ENCODE measurements at places on chromosomes 3 and 15.

DNA sequence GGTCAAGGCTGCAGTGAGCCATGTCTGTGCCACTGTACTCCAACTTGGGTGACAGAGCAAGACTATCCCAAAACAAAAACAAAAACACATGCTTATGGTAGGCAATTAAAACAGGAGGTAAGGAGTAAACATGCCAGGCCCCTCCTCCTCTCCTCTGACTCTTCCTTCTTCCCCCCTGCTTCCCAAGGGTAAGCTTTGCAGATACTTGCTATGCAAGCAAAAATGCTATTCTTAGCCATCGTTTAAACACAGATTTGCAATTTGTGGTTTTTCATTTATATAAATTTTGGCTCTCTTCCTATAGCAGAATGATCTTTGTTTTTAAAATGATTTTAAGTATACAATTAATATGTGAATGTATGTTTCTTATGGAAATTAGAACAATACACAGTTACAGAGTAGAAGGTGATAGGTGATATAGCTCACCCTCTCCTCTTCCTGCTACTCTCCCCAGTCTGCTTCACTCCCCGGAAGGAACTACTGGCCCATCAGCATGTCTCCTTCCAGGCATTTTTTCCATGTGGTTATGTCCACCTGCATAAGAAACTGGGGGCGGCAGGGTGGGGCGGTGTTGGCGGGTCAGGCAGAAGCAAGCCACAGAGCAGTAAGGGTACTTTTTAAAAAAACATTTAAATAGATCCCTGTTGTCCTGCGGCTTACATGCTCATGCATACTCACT lies 42.1 kb downstream of the IGF1R start:
- DNase-seq = no peak

DNA sequence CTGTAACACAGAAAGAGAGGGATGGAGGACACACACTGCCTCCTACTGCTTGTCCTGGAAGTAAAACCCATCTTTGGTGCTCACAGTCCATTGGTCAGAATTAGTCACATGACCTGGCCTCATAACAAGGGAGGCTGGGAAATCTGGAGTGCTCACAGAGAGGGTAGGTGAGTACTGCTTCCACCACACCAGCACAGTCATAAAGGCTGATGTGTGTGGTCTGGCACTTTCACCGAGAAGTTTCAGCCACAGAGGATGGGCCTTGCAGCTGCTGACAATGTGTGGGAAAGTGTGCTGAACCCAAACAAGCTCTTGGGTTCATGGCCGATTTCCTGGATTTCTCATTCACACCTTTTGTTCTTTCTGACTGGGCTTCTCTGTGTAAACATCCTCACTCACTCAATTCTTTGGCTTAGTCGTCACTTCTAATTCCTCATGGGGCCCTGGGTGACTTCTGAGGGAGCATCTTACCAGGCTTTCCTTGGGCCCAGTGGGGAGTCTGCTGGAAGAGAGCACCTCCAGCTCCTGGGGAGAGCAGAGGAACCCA lies 100.7 kb downstream of the ASB7 start:
- no peak for DNase-seq

DNA sequence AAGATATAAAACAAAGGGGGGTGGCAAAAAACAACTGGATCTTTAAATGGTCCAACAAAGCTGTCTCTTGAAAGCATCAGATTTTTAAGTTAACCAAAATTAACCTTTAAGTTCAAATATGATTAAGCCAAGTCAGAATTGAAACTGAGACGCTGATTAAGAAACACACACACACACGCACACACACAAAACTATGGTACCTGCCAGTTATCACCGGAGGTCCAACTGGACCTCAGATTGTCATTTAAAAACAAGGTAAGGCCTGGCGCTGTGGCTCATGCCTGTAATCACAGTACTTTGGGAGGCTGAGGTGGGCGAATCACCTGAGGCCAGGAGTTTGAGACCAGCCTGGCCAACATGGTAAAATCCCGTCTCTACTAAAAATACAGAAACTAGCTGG lies 10.4 kb downstream of the ARF4 start:
- DNase-seq = no peak

DNA sequence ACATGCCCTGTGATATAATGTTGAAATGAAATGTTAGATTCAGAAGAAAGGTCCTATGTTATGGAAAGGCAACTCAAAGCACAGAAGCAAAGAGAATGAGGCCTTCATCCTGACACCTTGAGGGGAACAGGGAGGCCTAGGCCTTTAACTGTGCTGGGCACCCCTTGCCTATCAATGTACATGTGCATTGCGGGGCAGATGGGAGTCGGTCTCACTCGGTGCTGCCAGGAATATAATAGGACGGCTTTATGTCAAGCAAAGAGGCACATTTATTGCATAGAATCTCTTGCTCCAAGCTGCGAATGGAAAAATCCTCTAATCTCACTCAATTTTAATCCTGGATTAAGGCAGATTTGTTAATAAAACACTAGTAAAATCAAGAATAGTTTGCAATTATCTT lies 301.0 kb upstream of the SOX14 start:
- DNase-seq = no peak

DNA sequence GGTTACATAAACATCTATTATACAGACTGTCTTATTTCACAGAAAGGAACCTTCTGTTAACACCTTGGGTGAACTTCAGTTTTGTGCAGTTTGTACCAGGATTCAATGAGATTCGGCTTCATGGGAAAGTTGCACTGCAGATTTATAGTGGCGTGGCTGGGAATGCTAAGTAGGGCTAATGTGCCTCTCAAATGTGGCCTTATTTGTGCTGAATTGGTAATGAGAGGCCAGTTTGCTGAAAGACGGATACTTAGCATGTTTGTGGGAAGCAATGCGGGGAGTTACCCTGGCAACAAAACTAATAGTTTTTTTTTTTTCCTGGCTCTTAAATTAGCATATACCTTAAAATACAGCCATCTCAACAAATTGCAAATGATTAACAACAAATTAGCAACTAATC lies 28.6 kb upstream of the CEMIP start:
- no peak for DNase-seq

DNA sequence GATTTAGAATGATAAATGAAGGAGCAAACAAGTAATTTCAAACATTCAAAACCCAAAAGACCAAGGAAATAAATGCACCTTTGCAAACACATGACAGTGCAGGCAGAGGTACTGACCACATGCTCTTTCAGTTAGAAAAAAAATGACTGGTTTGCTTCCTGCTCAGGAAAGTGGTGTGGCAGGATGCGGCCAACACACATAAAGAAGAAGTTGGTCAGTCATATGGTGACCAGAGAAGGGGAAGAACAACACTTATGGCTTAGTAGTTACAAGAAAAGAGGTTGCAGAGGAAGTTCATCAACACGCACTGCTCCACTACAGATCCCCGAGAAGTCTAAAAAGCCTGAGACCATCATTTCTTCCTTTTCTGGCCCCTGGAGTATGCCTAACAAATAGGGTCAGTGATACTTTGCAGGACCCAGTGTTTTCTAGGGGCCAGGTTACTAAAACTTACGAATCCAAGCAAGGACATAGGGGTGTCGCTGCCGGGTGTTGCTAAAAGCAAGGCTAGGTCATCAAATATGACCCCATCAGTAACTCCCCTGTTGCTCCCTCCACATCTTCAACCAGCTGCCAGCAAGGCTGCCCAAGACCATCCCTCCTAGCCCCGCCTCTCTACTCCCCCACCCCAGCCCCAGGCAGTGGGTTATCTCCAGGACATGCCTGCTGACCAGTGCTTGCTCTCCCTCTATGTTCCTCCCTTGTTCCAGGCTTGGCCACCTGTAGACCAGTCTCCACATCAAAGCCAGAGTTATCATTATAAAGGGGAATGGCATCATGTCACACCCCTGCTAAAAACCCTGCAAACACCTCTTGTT lies 11.2 kb downstream of the ATP8B4 start:
- DNase-seq = no peak

GRCh38 chr3:185405664-185406063 lies 42.7 kb downstream of the MAP3K13 start:
- no peak for DNase-seq

DNA sequence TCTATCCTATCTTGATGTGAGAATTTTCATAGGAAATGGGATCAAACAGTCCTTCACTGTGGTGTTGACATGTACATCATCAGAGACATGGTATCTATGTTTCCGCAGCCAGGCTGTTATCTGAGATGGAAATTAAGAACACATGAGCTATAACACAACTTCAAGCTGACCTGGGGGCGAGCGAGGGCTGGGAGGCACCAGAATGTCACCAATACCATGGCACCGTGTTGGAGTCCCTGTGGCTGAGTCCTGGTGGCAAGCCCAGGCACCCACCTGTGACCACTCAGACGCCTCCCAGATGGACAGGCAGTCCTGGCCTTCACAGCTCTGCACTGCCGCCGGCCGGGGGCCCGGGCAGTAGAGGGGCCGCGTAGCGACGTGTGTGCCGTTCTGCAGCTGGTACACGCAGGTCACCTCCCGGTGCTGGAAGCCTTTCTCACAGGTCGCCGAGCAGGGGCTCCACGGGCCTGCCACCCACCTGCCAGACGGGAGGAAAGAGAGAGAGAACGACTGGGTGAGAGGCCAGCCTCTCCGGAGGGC lies 263.9 kb upstream of the LYSMD4 start:
- DNase-seq = no peak

- DNase-seq = no peak
Observed at GRCh38 chr3:176687754-176688153, 509.5 kb downstream of the TBL1XR1 start.

DNA sequence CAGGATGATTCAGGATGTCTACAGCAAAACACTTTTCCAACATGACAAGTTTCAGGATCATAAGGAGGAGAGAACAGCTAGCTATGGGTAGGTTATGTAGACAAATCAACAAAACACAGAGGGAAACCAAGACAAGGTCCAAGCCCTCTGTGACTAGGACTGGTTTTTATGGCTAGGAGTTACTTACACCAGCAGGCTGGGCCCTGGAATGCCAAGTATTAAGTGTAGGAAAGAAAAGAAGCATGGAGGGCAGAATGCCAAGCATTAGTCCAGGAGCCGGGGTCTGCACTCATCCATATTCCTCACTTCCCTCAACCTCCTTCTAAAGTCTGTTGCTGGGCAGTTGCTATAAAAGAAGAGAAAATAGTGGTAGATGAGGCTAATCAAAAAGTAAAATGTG lies 35.3 kb upstream of the PPP2R3A start:
- DNase-seq = no peak

DNA sequence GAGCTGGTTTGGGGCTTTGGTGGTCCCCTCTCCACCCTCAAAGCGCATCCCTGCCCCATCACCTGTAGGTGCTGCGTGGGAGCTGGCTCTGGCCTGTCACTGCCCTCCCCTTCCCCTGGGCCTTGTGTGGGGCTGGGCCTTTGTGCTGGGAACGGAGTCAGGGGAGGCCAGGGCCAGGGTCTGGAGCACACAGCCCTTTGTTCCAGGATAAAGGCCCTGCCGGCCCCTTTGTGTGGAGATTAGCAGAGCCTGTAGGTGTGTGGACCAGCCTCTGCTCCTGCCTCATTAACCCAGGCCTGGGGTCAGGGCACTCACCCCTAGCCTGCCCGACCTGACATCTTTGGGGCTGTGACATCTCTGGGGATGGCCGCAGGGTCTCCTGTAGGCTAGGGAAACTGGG lies 8.9 kb downstream of the EPHB3 start:
- DNase-seq = no peak

DNA sequence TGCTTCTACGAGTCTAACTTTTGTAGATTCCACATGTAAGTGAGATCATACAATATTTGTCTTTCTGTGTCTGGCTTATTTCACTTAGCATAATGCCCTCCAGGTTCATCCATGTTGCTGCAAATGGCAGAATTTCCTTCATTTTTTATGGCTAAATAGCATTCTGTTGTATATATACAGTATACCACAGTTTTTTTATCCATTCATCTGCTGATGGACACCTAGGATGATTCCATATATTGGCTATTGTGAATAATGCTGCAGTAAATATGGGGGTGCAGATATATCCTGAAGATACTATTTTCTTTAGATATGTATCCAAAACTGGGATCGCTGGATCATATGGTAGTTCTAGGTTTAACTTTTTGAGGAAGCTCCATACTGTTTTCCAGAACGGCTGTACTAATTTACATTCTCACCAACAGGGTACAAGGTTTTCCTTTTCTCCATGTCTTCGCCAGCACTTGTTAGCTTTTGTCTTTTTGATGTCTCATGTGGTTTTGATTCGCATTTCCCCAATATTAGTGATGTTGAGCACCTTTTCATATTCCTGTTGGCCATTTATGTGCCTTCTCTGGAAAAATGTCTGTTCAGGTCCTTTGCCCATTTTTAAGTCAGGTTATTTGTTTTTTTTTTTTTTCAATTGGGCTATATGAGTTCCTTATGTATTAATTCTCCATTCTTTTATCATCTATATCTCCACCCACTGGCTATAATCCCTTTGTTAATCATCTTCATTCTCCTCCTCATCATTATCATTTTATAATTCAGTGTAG lies 26.9 kb downstream of the CHCHD4 start:
- DNase-seq = no peak

DNA sequence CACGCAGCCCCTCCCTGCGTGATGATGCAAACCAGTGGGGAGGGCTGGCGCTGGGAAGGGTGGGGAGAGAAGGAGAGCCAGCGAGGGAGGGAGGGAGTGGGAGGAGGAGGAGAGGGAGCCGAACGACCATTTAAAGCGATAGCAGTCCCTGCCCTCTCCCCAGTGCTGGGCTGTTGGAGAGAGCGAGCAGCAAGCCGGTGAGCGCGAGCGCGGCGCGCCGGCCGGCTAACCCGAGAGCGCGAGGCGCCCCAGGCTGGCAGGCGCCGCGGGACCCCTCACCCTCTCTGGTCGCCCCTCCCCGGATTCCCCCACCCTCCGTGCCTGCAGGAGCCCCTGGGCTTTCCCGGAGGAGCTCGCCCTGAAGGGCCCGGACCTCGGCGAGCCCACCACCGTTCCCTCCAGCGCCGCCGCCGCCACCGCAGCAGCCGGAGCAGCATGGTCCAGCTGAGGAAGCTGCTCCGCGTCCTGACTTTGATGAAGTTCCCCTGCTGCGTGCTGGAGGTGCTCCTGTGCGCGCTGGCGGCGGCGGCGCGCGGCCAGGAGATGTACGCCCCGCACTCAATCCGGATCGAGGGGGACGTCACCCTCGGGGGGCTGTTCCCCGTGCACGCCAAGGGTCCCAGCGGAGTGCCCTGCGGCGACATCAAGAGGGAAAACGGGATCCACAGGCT lies at the start of gene GRM7:
GRM7 (plus strand) TSS at position 162 of the 671 bp plus-strand sequence.
- DNase-seq = no peak

Measured in T-helper 1 cell (primary cell).